GOT3 (cell line): ENCODE measurements at places on chromosomes 1 and 21.

DNA sequence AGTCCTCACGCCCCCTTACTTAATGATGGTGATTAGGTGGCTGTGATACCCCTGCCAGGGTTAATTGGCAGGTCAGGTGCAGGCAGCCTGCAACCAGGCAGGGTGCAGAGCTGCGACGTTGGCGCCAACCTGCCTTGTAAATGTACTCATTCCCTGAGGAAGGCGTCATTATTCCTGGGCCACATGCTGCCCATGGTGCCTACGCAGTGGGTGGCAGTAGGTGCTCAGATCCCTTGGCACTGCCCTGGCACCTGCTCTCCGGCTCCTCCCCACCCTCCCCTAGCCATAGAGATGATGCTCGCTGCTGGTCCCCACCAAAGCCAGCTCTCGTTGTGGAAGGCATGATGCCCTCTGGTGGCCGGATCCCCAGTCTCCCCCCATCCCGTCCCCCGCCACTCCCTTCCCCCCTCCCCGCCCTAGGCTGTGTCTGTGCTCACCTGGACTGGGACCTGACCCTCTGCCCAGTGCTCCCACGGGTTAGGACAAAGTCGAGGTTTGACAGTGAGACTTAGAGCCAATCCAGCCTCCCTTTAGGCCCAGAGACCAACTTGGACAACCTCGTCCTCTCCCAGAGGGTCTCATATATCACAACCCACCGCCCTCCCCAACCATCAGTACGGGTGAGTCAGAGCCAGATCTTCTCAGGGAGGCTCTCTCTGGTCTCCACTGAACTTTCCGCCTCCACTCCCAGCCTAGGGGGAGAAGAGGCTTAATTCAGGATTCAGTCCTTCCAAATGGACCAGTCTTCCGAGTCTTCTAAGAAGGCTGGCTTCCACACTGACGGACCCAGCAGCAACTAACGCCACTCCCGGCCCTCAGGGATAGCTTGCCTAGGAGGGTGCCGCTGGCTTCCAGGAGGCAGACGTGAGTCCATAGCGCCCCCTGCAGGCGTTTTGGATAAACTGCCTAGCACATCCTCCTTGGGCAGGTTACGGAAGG lies 5.7 kb downstream of the KRTCAP2 start:
- DNase-seq, result peak; percentile 40

DNA sequence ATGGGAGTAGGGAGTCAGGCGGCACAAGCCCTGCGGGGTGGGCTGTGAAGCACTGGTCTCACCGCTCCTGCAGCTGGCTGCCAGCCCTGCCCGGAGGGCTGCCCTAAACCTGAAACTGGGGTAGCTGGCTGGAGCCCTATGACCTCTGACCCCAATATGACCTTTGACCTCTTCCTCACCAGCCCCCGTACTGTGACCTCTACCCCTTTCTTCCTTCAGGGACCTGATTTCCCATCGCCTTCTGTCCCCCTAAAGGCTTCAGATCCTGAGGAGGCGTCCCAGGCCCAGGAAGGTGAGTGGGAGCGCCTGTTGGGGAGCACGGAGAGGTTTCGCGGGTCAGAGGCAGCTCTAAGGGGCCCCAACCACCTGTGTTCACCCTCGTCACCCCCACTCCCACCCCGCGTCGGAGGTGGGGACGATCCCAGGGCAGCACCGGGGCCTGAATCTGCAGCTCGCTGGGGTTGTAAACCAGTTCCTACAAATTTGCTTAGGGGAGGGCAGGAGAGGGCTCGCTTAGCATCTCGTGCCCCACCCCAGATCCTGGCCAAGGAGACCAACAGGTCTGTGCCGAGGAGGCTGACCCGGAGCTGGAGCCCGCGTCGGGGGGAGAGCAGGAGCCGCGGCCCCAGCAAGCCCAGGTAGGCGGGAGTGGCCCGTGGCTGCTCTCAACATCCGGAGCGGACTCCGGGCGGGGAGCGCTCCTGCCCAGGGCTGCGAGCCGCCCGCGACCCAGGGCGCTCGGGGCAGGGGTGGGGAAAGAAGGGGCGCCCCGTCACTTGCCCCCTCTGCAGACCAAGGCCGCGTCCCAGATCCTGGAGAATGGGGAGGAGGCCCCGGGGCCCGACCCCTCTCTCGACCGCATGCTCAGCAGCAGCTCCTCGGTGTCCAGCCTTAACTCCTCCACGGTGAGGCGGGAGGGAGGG lies 7.3 kb downstream of the SYTL1 start:
- DNase-seq, result no peak

DNA sequence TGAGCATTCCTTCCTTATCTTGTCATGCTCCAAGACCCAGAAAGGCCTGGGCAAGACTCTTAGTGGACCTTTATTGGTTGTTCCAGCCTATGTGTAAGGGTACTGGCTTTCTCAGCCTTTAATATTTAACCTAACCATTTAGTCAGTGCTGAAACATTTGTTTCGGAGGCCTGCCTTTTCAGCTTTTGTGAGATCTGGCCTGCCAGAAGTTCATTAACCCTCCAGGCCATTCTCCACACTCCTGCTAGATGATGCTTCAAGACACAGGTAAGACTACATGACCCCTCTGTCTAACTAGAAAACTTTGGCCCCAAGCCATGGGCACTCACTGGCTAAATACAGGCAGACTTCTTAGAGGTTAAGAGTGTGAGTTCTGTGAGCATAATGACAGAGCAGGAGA lies 138.4 kb upstream of the ZP4 start:
- DNase-seq, result no peak

- no peak for DNase-seq
These were observed 71.4 kb upstream of the COG2 start for GRCh38 chr1:230570724-230571360.

DNA sequence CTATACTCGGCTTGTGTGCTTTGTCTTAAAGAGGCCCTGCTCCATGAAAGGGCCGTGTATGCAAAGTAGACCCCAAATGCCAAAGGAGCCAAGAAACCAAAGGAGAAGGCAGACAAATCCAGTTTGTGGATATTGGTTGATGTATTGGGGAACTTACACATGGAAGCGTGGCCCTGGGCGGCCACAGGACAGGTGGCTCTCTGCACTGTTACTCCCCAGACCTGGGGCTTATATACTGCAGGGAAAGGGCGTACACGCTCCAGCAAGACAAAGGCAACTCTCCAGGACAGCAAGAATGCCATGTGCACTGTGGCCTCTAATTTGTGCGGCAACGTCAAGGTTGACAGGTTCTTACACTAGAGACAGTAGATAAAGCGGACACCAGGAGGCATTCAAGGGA lies 24.8 kb downstream of the RSPH1 start:
- DNase-seq, result no peak

- DNase-seq, result no peak
These were observed 5.4 kb upstream of the NTNG1 start for GRCh38 chr1:107135463-107135862.

GRCh38 chr1:54836594-54836993 lies 35.5 kb upstream of the TTC22 start:
- no peak for DNase-seq

- DNase-seq, result no peak
These were observed 42.2 kb upstream of the TRABD2B start for GRCh38 chr1:48039088-48040054.

GRCh38 chr1:224065455-224065854 lies 48.5 kb upstream of the FBXO28 start:
- no peak for DNase-seq
